ENCODE measurements at places on chromosomes 6 and 20.

- H3K4me1 ChIP-seq = peaks cover 3% of the 10 kb centered on the region
- no peak overlapping the region for H3K4me3 ChIP-seq
- H3K27me3 ChIP-seq = no peaks in the 10 kb centered on the region
- H3K36me3 ChIP-seq = peaks cover 5% of the 10 kb centered on the region
- H3K27ac ChIP-seq = no peak overlapping the region
Observed at GRCh38 chr6:39100358-39100757, 14.6 kb downstream of the SAYSD1 start.

GRCh38 chr6:115898246-115898645, 162.4 kb downstream of the FRK start:
- no peak for DNase-seq
- H3K4me1 ChIP-seq = no peaks in the 10 kb centered on the region
- no peak overlapping the region for H3K4me3 ChIP-seq
- H3K27me3 ChIP-seq = no peaks in the 10 kb centered on the region
- no peaks in the 10 kb centered on the region for H3K36me3 ChIP-seq

DNA sequence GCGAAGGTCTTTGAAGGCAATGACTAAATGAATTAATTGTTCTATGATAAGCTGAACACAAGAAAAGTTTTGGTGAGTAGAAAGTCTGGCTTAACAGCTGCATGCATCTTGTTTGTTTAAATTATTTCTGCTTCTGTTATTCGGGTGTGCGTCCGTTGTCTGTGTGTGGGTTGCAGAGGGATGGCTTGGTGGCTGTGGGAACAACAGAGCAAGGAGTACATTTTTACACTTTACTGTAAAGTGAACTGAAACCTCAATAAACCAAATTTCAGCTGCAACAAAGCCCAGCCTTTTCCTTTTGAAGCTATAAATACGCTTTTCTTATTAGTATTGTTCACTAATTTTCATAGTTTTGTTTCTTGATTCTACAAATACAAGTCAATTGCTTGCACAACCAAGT, 3.5 kb upstream of the LAMP5 start:
- H3K4me3 ChIP-seq = no peak overlapping the region
- no peaks in the 10 kb centered on the region for H3K36me3 ChIP-seq
- H3K27ac ChIP-seq = no peak overlapping the region
- no peaks in the 10 kb centered on the region for H3K4me1 ChIP-seq

GRCh38 chr6:75581231-75581630, 20.4 kb upstream of the SENP6 start:
- H3K36me3 ChIP-seq = no peaks in the 10 kb centered on the region
- H3K4me1 ChIP-seq = no peaks in the 10 kb centered on the region
- H3K4me3 ChIP-seq = no peak overlapping the region
- DNase-seq = no peak
- no peaks in the 10 kb centered on the region for H3K27me3 ChIP-seq
